ENCODE measurements at places on chromosomes 13 and 19.

GRCh38 chr13:97627566-97627965 is 193.6 kb downstream of the RAP2A start:
- no peak for DNase-seq

DNA sequence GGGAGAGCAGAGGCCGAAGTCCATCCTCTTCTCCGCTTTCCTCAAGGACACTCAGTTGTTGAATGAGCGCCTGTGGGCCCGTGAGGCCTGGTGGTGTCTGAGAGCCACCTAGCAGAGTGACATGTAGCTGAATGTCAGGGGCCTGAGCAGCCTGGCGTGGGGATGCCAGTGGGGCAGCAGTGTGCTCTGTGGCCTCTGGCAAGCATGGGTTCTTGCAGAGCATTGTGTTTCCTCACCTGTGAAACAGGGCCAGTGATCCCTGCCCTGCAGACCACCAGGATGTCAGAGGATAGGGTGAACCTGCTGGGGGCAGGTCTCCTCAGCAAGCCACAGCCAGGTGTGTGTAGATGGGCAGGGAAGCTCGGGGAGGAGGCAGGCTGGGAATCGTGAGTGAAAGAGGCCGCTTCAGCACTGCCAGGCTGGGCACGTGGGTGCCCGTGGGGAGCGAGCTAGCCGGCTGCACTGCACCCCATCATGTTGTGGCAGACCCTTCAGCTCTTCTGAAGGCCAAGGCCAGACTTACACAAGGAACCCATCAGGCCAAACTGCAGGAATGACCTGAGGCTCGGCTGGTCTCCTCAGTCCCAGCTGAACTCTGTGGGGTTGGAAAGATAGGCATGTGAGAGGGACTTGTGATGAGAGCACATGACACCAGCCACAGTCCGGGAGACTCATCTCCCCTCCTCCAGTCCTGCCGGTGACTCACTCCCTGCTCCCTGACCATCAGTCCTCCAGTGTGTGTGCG is 5.0 kb downstream of the PPP1R37 start:
- DNase-seq: no peak

GRCh38 chr13:83117046-83117445 is 765.2 kb downstream of the SLITRK1 start:
- no peak for DNase-seq

- no peak for DNase-seq
Measured at GRCh38 chr13:36344886-36345437, 1.2 kb downstream of the SPART start.

DNA sequence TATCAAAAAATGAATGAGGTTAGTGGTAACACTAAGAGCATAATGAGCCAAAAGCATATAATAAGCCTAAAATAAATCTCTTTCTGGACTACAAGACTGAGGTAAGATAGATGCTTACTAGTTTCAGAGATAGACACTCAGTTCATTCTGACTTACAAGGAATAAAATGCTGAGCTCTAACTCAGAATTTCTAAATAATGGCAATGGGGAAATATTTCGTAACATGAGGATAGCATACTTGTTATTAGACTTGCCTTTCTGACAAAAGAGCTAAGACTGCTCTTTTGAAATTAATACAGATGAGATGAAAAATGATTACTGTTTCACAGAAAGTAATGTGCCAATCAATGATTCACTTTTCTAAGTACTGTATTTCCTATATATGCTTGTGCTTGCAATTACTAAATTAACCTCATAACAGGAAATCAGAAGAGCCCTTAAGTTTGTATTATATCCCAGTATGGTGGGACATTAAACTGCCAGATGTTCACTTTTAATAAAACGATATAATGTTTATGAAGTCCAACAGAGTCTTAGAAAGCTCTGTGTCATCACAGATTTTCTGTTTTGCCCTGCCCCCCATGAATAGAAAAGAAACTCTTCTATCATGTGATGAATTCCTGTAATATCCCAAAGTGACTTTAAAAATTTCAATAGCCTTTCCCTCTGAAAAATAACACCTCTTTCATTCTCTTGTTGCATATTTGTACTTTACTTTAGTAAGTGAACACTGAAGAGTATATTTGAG is 2771.0 kb upstream of the PCDH20 start:
- no peak for DNase-seq

GRCh38 chr13:23488442-23488841 is 54.9 kb upstream of the SACS start:
- DNase-seq: no peak

DNA sequence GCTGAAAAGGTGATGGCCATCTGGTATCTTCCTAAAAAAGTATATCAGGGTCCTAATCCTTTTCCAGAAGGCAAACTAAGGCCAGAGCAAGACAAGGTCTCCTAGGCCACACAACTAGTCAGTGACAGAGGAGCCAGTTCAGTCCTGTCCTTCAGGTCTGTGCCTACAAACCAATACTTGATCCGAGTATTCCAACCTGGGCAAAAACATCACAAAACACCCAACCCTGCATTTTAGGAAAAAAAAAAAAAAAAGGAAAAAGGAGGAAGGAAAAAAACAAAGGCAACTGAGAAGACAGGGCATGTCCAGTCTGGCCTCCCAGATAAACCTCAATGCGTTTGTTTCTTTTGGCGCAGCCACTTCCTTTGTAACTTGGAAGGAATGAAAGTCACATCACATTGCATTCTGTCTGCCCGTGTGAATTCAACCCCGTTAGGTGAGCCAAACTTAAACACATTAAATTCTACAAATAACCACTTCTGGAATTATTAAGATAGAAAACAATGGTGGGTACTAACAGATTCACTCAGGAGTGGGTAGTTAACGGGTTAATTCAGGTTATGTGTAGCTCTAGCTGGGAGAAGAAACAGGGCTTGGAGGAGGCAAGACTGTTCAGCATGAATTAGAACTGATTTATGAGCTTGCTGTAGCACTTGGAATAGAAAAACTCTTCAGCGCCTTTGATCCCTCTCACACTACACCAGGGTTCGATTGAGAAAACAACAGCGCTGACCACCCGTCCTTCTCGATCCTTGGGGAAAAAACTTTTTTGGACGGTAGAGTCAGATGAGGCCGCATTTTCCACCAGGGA is 43.0 kb upstream of the HNRNPA1L2 start:
- DNase-seq: no peak

- no peak for DNase-seq
Measured at GRCh38 chr19:5103812-5104410, 135.0 kb downstream of the KDM4B start.

Data from CD8-positive, alpha-beta T cell (primary cell).